Activated naive CD8-positive, alpha-beta T cell treated with anti-CD3 and anti-CD28 coated beads, Interleukin-2, amount 50 U/mL, for 24 hours (primary cell): ENCODE measurements at places on chromosomes 7 and 10.

DNA sequence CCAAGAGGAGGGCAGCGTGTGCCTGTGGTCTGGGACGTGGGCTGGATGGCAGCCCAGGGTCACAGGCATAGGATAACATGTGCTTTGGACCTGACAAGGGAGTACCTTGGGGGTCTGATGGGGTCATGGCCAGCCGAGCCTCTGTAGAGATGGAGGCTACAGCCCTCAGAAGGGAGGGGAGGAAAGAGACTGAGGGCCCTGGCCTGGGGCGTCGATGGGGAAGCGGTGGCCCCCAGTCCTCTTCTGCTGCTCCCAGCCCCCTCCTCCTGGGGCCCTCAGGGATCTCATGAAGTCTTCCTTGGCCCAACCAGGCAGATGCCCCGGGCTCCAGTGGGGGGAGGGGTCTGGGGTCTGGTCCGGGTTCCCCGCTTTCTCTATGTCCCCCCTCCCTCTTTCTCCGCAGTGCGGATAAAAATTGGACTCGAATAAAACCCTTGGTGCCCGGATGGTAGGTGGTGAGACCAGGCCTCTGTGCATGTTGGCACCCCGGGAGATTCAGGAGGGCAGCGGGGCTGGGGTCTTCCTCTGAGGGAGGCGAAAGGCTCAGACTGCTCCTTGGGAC, 15.6 kb upstream of the HSPB1 start:
- DNase-seq: no peak

GRCh38 chr10:30832749-30833627, 198.7 kb downstream of the ZNF438 start:
- DNase-seq: no peak

- no peak for DNase-seq
Observed at GRCh38 chr10:74831518-74832120, 5.2 kb downstream of the KAT6B start.

GRCh38 chr7:46681865-46682503, 760.9 kb upstream of the IGFBP3 start:
- DNase-seq: no peak

DNA sequence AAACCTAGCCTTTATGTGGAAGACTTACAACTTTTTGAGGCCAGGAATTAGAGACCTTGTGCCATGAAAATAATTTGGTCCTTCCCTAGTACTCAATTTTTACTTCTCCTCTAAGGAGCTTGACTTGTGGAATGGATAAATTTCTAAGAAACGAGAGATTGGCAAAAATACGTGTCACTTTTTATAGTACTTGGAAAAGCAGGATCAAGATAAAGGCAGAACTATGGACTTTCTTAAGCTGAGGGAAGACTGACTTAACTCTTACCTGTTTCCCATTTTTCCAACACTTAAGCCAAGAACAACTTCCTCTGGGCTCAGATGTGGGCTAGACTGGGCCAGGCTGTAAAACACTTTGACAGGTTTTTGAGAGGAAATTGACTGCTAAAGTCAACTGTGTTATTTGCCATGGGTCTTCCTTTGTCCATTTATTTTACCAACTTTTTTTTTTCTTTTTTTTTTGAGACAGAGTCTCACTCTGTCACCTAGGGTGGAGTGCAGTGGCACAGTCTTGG, 2.0 kb upstream of the WBP1L start:
- no peak for DNase-seq

GRCh38 chr10:5450605-5451384, 38.4 kb downstream of the NET1 start:
- no peak for DNase-seq

DNA sequence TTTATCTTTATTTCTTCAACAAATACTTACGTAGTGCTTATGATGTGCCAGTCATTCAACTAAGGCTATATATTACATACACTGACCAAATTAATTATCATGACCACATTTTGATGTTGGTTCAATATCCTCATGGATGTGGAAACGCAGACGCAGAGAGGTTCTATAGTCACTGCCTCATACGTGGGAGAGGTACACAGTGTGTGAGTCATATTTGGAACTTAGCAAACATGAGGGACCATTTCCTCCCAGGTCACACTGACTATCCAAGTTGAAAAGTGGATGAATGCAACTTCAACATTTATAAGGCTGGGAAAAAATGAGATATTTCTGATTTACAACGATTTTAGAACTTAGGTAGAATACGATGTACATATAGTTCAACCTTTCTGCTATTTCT, 113.6 kb downstream of the PRLHR start:
- DNase-seq: no peak

DNA sequence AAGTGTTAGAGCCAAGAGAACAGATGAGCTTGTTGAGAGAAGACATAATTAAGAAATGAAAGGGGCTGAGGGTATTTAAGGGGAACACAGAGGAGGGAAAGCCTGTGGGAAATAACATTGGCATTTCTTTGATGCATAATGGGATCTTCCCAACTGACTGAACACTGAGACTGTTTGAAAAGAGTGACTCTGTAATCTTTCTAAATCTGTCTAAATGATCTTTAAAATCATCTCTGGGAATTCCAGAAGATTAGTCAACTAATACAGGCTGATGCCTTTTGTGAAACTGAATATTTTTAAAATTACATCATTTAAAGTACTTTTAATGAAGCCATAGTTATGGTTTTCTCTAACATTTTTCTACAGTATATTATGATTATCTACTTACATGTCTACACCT, 17.4 kb upstream of the SLC35G1 start:
- no peak for DNase-seq

DNA sequence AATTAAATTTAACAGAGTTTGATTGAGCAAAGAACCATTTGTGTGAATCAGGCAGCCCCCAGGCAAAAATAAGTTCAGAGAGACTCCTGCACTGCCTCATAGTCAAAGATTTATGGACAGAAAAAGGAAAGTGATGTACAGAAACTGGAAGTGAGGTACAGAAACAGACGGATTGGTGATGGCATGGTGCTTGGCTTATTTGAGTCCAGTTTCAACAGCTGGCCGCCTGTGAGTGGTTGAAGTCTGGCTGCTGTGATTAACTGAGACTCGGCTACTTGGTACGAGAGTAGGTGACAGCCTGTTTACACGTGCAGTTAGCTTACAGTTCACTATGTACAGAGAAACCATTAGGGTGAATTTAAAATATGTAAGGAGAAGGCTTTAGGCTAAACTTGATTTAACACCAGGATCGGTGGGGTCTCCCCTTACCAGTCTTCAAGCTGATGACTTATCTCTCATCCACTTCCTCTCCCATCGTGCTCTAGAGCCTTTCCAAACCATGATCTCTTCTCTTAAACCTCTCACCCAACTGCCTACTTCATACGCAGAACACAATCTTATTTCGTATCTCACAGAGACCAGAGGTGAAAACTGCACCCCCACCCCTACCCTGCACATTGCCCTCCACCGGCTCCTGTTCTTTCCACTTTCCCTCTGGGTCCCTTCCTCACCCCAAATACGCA, 5.0 kb upstream of the MSMB start:
- DNase-seq: no peak

- DNase-seq: peak; percentile 25
Observed at GRCh38 chr10:5818894-5819293, 5.7 kb upstream of the GDI2 start.

- DNase-seq: peak; percentile 14
Observed at GRCh38 chr7:36474283-36475010, 84.8 kb downstream of the ANLN start.

DNA sequence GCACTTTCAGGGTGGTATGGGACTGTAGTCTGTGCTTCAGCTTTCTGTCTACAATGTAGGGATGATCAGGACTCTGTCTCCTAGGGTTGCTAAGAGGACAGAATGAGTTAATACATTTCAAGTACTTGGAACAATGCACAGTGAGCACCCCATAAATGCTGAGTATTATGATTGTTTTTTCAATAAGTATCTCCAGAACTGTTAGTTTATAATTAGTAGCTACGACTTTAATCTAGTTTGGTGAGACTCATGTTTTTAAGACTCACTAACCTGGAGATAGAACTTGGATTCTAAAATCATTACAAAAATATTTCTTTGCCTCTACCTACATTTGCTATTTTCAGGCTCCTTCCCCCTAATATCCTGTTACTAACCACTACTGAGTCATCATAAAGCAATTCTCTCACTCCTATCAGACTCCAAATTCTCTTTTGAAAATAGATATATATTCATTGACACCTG, 95.3 kb downstream of the CPED1 start:
- no peak for DNase-seq

DNA sequence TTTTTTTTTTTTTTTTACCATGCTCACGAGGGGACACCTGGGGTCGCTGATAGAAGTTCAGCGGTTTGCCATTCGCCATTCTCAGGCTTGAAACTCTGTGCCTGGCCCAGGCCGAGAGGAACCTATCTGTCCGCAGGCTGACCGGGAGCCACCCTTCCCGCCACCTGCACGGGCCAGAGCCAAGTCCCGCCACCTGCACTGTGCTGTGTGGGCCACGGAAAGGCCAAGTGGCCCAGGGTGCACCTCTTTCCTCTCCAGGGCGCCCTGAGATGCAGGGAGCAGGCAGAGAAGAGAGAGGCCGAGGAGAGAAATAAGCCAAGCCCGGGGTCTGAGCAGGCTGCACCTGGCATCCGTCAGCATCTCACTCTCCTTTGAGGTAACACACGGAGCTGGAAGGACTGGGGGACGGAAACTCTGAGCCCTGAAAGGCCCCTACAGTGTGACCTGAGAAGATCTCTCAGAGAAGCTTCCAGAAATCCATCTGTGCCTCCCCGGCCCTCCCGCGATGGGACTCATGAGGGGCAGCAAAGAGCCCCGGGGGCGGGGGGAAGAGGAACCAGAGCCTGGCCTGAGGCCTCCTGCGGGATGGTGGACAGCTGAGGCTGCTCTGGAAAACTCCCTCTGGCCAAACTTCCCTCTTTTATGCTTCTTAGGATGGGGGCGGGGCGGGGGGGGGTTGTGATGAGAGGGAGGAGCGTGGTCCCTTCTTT, 46.6 kb downstream of the PRKAG2 start:
- no peak for DNase-seq
